ENCODE measurements at places on chromosomes 13 and 19.
A peak's percentile ranks its signal among the peaks of the same experiment; 100 is the strongest.

- DNase-seq = no peak
Observed at GRCh38 chr13:26590951-26591350, 33.5 kb downstream of the WASF3 start.

GRCh38 chr19:48716562-48717291, 2.8 kb downstream of the MAMSTR start:
- DNase-seq = no peak

DNA sequence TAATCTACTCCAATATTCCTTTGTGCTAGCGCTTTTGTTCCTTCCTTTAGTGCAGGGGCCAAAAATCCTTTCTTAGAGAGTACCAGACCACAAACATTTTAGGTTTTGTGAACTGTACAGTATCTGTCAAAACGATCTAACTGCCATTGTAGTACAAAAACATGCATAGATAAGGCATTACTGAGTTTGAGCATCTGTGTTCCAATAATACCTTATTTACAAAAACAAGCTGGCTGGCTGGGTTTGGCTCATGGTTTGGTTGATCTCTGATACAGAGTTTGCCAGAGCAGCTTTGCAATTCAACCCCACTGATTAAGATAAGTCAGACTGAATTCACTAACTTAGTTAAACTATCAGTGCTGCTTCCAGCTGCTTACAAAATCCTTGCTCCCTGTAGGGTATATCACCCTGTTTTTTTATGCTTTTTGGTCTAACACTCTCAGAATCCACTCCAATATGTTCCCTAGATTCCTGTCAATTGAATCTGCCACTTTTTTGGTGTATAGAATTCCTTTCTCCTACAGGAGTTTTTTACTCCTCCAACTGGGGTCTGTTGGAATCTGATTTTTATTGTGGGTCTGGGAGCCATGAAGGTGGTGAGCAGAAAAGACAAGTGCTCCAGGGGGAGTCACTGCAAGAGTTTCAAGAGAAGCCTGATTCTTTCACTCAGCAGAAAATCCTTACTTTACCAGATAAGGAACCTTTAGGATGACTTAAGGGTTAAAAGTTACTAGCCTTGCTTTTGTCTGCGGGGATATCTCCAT, 1399.4 kb downstream of the EFNB2 start:
- no peak for DNase-seq

- DNase-seq = no peak
Observed at GRCh38 chr13:24281188-24282008, 28.0 kb upstream of the C1QTNF9 start.

- no peak for DNase-seq
Observed at GRCh38 chr19:2982983-2983350, 5.6 kb downstream of the TLE6 start.

DNA sequence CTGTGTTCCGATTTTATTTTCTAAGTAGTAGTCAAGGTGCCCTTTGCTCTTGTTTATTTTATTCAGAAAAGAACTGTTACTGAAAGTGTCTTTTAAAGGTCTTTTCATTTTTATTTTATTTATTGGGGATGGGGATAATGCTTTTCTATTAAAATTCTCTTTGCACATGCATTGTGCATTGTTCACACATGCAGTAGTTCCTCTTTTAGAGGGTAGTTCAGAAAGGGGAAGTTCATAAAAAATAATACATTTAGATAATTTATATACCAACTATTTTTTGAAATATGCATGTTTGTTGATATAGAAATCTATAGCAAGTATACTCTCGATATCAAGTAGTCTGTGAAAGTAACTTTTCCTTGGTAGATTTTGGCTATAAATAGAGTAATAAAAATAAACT, 3.5 kb downstream of the GPC5 start:
- no peak for DNase-seq

DNA sequence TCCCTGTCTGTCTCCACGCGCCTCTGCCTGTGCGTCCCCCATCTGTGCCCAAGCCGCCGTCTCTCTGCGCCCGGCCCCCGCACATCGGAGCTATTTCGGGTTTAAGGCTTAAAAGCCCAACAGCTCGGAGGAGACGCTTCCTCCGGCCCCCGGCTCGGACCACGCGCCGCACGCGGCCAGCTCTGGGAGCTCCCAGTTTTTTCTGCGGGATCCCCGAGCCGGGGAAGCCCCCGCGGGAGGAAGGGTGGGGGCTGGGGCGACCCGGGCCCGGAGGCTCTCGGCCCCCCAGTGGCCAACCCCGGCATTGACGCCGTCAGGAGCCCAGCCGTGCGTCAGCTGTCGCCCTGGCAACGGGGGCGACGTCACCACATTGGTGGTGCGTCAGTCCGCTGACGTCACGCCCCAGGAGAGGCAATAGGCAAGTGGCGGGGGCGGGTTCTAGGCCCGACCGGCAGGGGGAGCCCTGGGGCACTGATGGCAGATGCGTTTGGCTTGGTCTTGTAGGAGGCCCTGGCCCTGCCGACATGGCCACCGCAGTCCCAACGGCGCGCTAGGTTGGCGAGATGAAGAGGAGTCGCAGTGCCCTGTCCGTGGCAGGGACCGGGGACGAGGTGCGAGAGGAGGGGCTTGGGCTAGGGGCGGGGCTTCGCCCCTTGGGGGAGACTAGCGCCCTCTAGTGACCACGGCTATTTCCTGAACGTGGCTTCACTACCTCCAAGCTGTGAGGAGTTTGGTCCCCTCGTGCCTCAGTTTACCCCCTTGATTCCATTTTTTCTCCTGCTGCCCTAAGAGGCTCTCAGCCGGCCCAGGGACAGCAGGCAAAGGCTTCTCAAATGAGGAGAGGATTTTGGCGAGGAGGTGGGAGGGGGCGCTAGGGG, 3.7 kb upstream of the PDE4A start:
- DNase-seq = peak; percentile 87

DNA sequence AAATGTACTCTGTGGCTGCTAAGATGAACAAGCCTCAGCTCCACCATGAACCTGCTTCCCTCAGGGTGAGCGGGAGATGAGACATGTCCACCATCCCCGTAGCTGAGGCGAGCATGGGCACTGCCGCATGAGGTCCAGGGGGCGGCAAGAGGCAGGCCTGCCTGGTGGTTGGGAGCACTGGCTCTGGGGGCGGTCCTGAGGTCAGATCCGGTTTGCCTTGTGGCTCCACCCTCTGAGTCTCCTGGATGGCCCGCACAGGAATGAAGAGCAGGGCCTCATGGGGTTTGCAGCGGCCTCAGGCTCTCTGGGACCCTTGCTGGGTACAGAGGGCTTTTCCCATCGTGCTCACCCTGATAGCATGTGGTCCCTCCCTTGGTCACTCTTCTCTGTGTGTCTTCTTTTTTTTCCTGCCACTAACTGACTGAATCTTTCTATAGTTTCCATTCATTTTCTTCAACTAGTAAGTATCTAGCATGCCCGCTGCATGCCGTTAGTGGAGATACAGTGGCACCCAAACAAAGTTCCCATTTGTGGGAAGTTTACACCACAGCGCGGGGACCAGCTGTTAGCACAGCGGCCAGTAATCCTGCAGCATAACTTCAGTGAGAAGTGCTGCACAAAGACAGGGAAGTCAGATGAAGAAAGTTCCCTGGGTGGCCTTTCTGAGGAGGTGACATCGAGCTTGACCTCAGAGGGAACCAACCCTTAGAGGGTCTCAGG, 37.3 kb downstream of the CAPN12 start:
- no peak for DNase-seq

DNA sequence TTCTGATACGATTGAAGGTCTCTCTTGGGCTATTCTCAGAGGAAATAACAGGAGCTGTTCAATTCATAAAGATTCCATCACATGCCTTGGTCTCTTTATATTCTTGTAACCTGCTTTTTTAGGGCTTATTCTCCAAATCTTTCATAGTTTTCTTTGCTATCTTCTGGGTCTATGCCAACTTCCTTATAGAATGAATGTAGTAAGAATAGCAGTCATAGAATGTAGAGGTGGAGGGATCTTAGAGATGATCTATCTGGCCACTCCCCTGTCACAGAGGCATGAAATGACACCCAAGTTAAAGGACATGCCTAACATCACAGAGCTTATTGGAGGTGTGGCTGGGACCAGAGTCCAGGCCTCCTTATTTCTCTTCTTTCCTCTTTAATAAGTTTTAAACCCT, 13.2 kb downstream of the LCP1 start:
- no peak for DNase-seq

DNA sequence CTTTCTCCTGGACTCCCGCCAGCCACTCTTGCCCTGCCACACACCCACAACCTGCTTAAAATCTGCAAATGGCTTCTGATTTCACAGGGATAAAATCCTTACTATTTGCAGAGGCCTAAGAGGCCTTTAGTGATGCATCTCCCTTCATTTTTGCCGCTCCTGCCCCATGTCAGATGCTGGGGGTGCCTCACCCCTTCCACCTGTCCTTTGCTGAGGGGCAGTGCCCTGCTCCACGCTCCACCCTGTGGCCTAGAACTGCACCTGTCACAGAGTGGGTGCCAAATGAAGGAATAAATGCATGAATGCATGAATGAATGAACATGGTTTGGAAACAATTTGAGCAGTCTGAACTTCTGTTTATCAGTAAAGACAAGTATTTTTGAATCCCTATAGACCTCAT, 34.1 kb upstream of the UQCRFS1 start:
- DNase-seq = no peak

- no peak for DNase-seq
Observed at GRCh38 chr13:54733639-54734038, 1705.0 kb downstream of the OLFM4 start.

DNA sequence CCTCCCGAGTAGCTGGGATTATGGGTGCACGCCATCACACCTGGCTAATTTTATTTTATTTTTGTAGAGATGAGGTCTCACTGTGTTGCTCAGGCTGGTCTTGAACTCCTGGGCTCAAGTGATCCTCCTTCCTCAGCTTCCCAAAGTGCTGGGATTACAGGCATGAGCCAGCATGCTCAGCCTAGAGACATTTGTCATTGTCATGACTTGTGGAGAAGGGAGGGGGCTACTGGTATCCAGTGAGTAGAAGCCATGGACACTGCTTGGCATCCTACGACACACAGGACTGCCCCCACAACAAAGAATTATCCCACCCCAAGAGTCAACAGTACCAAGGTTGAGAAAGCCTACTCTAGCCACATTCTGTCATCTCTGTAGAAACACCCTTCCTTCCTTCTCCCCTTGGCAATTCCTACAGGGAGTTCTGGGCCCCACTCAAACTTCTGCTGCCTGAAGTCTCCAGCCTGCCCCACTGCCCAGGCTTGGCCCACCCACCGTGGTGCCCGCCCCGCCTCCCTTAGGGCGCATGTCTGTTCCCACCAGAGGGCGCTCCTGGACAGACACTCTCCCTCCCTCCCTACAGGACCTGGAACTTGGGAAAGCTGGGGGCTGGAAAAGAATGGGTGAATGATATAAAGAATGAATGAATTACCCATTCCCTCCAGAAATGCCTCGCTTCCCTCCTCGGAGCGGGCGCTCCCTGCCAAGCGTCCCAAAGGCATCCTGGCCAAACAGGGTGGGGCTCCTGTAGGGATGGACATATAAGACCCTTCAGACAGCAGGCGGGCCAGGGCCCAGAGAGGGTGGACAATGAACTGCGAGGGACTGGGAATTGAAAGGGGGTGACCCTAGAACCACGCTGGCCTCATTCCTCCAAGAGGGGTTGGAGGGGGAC, 5.5 kb upstream of the EMP3 start:
- DNase-seq = peak; percentile 64

Data from CD4-positive, alpha-beta T cell treated with Interleukin-4 for 4 hours (primary cell).